CD8-positive, alpha-beta T cell (primary cell): ENCODE measurements at places on chromosomes 11 and 22.
A peak's percentile ranks its signal among the peaks of the same experiment; 100 is the strongest.

DNA sequence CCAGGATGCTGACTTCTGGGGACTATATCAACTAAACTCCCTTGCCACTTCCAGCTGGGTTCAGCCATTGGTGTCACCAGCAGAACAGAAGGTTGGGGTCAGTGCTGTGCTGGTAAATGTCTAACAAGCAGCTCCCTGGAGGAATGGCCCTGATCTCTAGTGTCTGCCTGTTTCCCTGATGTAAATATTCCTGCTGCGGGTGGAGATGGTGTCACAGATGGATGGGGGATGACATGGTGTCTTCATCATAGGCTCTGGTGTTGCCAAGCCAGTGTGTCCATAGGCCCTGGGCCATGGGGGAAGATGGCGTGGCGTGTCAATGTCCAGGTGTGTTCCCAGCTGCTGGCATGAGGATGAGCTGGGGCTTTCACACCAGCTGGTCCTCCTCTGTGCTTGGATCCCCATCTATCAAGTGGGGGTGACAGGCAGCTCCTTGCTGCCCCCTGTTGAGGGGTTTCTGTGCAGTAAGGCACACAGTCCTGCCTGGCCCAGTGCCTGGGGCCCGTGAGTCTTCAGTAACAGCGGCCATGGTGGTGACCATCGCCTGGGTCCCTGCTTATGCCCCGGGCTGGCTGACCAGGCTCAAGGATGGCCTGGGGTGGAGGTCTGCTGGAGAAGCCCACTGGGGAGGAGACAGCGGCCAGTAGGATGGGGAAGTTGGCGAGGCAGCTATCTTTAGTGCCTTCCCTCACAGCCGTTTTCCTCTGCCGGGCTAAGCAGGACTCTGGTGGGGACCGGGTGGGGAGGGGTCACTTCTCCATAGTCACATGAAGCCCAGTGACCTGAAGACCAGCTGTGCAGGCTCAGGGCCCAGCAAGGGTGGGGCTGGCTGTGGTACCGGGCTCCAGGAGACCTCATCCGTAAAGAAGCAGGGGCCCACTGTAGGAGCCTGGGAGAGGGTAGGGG, 12.7 kb downstream of the RPL3 start:
- peak; percentile 68 for DNase-seq

DNA sequence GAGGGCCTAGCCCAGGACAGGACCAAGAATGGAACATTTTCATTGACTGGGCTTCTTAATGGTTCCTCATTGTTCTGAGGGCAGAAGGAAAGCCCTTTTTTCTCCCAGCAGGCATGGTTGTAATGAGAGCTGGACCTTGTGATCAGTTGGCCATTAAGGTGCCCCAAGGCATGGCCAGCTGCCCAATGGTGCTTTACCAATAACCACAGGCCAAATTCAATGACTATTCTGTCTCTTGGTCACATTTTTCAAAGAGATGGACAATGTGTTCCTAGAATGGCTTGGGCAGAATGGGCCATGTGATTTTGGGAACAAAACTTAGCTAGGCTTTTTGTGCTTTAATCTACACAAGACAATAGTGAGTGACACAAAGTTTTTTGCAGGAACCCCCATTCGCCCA, 7.3 kb downstream of the NAV2 start:
- DNase-seq = no peak

DNA sequence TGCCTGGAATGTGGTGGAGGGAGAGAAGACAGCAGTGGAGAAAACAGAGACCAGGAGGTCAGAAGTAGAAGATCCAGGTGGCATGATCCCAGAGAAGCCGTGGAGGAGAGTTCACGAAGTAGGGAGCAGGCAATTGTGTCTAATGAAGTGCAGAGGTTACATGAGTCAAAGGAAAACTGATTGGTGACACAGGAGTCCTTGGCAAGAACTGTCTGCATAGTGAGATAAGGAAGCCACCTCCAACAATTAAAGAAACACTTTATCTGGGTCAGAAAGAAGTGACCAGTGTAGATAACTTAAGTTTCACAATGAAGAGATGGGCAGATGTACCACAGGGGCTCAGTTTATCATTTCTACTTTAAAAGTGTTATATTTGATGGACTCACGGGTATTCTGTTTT, 57.0 kb upstream of the PTH start:
- no peak for DNase-seq

DNA sequence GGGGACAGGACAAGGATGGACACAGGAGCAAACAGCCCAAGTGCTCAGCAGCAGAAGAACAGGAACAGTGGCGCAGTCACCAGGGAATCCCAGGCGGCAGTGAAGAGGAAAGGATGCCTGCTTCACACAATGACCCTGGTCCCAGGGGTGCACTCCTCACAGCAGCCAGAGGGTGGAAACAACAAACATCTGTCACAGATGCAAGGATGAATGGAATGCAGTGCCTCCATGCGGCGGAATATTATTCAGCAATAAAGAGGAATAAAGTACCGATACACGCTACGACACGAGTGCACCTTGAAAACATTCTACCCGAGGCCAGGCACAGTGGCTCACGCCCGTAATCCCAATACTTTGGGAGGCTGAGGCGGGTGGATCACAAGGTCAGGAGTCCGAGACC, 12.7 kb downstream of the CSNK1E start:
- no peak for DNase-seq

- no peak for DNase-seq
These were observed 39.3 kb upstream of the SORL1 start for GRCh38 chr11:121412711-121413415.

GRCh38 chr11:66495401-66495854, 15.0 kb upstream of the BBS1 start:
- no peak for DNase-seq

DNA sequence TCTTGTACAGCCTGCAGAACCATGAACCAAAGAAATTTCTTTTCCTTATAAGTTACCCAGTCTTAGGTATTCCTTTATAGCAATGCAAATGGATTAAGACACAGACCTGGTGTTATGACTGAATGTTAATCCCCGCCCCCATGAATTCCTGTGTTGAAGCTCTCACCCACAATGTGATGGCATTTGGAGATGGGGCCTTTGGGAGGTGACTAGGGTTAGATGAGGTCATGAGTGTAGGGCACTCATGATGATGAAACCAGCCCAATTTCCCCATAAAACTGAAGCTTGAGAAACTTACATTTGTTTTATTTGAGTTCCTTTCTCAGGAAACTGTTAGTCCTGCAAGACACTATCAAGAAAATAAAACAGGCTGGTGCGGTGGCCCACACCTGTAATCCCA, 115.8 kb upstream of the THY1 start:
- DNase-seq = no peak

DNA sequence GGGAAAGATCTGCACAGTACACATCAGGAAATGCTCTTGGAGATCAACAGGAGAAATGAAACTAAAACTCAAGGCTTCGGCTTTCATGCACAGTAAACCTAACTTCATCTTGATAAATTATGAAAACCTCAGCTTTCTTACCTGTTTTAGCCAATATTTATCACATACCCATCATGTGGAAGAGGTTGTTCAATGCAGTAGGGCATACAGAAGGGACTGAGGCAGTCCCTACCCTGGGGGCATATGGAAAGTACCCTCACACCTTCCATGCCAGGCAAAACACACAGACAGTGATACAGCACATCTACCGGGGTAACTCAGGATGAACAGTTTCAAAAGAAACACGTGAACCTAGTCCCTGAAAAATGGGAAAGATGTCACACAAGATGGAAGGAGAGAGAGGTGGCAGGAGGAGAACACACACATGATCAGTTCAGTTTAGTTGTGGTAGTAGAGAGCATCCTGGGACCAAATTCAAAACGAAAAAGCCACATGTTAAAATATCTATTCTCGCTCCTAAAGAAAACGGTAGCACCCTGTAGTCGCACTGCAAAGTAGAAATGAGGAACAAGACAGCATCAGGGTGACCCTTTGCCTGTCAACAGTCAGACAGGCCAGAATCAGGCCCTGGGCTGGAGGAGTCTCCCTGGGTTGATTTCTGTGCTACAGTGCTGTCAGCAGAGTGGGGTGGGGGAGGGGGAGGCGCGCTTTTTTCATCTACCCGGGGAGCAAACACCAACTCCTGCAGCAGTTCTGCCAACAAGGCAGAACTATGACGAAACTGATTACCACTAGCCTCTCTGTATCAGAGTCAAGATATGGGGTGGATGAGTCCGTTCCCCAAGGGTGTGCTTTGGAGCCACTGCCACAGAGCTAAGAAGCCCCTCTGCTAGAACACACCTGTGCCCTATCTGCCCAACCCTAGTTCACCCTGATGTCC, 1.3 kb downstream of the HIRA start:
- DNase-seq = peak; percentile 18

DNA sequence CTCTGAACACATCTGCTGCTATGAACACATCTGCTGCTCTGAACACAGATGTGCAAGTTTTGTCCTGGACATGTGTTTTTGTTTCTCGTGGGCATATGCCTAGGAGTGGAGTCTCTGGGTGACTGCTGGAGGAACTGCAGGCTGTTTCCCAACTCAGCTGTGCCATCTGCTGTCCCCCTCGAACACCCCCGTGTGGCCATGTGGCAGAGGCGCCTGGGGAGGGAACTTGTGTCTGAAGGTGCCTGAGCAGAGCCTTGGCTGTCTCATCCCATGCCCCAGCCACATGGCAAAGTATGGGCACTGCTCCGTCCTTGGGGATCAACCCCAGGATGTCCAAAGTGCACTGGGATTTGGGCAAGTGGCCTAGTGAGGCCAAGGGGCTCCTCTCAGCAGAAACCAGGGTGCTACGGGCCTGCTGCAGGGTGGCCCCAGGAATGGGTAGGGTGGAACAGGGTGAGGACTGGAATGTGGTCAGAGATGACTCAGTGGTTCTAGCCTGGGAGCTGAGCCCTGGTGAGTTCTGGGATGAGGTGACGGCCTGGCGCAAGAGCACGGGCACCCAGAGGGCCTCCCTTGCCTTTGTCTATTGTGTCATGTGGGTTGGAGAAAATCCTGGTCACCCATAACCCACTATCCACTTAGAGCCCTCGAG, 14.7 kb downstream of the GATD1 start:
- peak; percentile 15 for DNase-seq

- DNase-seq = no peak
These were observed 11.3 kb upstream of the ACER3 start for GRCh38 chr11:76849376-76849775.

DNA sequence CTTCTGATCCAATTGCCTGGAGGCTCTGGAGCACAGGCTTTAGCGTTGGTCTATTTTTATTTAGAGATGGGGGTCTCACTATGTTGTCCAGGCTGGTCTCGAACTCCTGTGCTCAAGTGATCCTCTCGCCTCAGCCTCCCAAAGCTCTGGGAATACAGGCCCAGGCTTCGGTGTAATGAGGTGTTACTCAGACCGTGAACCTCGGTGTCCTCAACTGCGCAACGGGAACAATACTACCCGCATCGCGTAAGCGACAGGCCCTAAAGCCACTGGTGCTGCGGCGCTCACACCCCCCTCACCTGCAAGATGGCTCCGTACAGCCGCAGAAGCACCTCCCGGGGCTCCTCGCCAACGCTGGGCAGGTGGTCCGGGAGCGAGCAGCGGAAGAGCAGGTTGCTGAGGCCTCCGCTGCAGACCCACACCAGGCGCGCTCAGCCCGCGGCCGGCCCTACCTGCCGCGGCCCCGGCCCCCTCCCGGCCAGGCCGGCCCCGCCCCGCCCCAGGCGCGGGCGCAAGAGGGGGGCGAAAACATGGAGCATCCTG, 628 bp downstream of the CHKB start:
- DNase-seq = peak; percentile 29

DNA sequence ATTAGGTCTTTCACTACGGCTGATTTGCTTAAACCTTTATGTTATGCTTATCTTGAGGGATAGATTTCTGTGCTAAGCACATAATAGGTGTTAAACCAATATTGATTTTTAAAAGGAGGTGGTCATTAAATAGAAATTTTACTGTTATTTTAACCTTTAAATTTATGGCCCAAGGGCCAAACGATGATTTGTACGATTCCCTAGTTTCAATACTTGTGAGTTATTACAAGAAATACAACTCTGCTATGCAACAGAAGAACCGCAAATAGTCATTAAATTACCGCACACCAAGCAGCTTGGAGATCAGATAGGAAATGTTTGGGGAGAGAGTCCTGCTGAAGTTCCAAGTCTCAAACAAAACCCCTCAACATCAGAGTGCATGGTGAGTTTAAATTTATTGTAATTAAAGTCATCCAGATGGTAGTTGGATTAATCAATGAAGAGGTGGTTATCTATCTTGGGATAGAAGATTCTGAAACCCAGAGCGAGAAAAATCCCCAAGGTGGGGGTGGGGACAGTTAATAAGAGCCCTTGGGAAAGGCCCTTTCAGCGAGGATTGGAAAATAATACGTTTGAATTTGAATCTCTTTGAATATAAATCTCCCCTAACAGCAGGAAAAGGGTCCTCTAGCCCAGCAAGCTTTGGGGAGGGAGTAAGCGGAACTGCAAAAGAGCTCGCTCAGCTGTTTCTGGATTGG, 805 bp upstream of the QSER1 start:
- DNase-seq = no peak

- DNase-seq = no peak
These were observed 346.1 kb upstream of the DDI1 start for GRCh38 chr11:103690356-103690755.

GRCh38 chr11:44335052-44335760, 25.3 kb upstream of the ALX4 start:
- DNase-seq = no peak

GRCh38 chr11:46659908-46660307, 40.5 kb downstream of the ARHGAP1 start:
- no peak for DNase-seq

GRCh38 chr22:41657709-41658108, 31.0 kb downstream of the SNU13 start:
- no peak for DNase-seq

GRCh38 chr11:84260862-84261261, 974.7 kb upstream of the CCDC90B start:
- no peak for DNase-seq

DNA sequence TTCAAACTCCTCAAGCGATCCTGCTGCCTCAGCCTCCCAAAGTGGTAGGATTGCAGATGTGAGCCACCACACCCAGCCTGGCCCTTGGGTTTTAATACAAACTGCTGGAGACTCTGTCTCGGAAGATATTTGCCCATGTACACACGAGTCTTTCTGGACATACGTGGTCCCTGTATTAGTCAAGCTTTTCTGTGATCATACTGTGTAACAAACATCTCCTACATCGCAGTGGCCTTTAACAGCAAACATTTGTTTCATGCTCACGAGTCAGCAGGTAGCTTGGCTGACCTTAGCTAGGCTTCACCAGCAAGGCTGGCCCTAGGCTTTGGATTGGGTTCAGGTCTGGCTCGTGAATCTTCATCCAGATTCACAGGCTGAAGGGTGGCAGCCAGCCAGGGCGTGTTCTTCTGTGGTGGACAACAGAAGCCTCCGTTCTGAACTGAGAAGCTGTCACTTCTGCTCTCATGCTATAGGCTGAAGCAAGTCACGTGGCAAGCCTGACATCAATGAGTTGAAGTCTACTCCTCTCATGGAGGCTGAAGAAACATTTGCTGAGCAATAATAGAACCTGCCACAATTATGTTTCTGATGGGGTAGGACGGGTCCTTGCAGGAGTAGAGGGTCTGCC, 8.8 kb downstream of the KIAA1671 start:
- DNase-seq = no peak

GRCh38 chr11:82864268-82864667, 36.0 kb downstream of the PRCP start:
- DNase-seq = peak; percentile 20
